ENCODE measurements at places on chromosomes 1 and 21.

DNA sequence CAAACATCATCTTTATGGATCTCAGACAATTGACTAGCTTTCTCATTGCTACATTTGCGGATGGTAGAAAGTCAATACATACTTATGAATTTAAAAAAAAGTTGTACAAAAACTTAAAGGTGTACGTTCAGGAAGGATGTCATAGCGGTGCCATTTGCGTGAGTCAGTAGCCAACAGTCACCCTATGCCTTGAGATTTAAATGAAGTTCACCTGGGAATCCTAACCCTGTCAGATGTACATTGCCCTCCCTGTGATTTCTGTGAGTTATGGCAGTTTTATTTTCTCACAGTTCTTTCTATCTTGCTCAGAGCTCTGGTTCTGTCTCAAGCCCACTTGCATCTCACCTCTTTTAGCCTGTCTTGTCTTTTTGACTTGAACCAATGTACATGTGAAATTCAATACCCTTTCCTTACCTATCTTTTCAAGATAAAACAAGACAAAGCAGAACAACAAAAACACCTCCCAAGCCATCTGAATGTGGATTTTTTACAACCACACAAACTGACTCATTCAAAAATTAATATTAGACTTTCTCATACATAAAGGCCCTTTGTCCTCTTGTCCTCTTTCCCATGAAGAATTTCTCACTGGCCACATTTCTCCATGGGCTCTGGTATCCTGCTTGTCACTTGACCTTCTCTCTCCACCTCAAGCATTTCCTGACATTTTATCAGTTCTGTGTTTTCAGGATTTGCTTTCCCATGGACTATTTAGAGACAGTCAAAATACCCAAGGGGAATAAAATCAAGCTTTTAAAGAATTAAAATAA, 25.3 kb upstream of the ZNF697 start:
- DNase-seq, result no peak

DNA sequence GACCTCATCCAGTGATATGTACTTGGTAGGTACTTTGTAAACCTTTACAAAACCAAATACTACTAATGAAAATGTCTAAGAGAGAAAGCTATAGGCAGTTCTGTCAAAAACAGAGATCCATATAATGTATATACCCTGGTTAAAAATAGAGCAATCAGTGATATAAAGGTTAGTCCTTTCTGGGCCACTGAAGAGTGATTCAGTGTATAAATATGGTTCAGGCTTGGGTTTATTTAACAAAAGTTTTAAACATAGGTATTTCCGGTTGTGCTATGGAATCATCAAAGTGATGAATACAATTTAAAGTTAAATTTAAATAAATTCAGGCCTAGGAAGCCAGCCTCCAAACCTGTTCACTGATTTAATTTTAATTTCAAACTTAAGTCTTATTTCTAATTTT, 108.4 kb upstream of the DMRTA2 start:
- DNase-seq, result no peak

DNA sequence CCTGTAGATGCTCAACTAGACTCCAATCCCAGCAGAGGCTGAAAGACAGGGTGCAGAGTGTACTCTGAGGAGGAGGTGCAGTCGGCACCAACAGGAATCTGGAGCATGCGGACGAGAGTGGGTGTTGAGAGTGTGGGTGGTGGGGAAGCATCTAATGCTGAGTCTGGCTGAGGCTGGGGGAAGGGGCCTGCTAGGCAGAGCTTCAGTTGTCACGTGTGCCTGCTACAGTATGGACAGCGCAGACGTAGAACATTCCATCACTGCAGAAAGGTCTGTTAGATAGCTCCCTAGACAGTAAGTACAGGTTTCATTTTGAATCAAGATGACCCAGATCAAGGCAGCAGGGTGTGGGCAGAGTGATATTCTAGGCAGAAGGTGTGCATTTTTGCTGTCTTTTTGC, 23.1 kb downstream of the SNAP47 start:
- DNase-seq, result no peak

- DNase-seq, result no peak
Observed at GRCh38 chr1:147804942-147805723, 44.7 kb upstream of the GJA5 start.

- DNase-seq, result no peak
Observed at GRCh38 chr1:14238472-14239307, 359.8 kb upstream of the KAZN start.

DNA sequence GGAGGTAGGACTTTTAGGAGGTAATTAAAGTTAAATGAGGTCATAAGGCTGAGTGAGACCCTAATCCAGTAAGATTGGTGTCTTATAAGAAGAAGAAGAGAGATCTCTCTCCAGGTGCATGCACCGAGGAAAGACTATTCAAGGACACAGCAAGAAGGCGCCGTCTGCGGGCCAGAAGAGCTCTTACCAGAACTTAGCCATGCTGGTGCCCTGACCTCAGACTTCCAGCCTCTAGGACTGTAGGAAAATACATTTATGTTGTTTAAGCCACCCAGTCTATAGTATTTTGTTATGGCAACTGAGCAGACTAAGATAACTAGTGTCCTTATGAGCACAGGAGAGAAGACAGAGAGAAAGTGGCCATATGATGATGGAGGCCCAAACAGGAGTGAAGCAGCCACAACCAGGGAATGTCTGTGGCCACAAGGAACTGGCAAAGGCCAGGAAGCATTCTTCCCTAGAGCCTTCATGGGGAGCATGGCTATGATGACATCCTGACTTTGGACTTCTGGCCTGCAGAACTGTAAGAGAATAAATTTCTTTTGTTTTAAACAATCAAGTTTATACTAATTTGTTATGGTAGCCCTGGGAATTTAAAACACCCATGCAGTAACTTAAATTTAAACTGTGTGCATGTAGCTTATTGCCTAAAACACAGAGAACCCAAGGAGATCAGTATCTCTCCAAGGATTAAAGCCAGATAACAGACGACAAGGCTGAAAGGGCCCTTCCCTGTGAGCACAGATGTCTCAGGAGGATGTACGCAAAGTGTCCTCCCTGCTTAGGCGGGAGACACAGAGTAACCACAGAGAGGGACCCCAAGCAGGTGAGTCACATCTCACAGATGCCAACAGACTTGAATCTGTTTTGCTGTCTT, 9.9 kb upstream of the CD58 start:
- no peak for DNase-seq

All from activated CD4-positive, CD25-positive, alpha-beta regulatory T cell treated with anti-CD3 and anti-CD28 coated beads, Interleukin-2, amount 50 U/mL, for 16 hours (primary cell).